ENCODE measurements at places on chromosomes 6 and 20.

DNA sequence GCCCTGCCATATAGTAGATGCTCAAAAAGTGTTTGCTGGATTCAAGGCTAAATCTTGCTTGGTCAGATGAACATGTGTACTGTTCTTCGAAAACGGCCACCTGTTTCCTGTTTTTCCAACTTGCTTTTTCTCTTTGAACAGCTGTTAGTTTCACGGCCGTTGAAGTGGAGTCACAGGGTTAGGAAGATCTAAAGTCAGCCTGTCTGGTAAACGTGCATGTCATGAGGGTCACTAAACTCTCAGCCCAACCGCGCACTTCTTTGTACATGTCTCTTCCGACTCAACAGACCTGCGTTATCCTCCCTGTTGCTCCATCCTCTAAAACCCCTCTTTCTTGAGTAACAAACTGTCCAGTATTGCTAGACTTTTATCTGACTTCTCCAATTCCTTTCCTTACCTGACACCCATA is 93.2 kb upstream of the MAN1A1 start:
- DNase-seq, result peak; percentile 90

- DNase-seq, result no peak
Observed at GRCh38 chr6:14309951-14310445, 192.4 kb downstream of the CD83 start.

GRCh38 chr6:25007269-25007699 is 71.5 kb upstream of the RIPOR2 start:
- DNase-seq, result no peak

DNA sequence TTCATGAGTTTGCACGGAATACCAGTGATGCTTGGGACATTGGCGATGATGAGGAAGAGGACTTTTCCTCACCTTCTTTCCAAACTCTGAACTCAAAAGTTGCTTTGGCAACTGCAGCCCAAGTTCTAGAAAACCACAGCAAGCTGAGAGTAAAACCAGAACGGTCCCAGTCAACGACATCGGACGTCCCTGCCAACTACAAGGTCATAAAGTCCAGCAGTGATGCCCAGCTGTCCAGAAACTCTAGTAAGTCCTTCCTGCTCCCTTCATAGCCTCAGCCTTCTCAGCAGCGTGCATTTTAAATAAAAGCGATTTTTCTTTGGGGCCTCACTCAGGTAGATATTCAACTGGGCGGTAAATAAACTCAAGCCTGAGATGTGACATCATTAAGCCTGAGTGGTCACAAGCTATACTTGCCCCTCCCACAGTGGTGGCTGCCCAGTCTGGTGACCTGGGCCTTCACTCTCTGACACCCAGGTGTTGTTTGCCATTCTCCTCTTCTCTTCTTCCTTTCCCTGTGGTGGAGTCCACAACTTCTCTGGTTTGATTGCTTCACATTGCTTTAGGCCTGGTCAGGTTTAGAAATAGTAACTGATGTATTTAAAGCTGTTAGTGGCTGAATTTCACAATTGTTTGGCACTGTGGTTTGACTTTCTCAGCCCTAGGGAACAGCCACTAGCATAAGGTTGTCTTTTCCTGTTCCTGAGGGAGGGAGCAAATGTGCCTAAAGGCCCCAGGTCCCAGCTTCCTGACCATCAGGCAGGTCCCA is 21.6 kb upstream of the TMEM217 start:
- DNase-seq, result no peak

DNA sequence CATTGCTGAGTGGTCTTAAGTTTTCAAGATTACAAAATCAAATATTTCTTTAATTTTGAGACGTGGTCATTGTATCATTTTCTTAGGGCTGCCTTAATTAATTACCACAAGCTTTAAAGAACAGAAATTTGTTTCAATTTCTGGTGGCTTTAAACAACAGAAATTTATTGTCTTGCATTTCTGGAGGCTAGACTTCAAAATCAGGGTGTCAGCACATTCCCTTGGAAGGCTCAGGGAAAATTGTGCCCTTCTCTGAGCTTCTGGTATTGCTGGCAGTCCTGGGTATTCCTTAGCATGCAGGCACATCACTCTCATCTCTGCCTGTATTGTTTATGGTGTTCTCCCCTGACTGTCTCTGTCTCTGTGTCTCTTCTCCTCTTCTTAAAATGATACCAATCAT is 76.0 kb upstream of the PCSK2 start:
- no peak for DNase-seq

DNA sequence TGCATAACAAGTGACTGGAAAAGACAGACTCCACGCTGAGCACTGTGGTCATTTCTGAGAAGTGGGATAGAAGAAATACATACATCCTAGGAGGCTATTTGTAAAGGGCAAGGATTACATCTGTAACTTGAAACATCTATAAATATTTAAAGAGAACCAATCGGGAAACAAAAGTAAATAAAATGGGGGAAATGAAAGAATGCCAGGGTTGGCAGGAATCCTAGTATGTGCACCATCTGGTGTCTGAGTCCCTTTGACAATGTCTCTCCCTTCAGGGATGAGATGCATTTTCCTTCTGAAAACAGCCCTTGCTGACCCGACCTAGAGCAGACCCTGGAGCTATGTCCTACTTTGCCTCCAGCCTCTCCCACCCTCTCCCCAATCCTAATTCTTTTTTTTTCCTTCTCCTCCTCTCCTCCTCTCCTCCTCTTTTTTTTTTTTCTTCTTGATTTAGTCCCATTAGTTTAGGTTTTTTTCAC is 53.2 kb downstream of the VSTM2L start:
- DNase-seq, result no peak

GRCh38 chr6:40743226-40743625 is 156.1 kb upstream of the LRFN2 start:
- peak; percentile 38 for DNase-seq

- DNase-seq, result no peak
Observed at GRCh38 chr6:19976411-19977129, 139.4 kb downstream of the ID4 start.

DNA sequence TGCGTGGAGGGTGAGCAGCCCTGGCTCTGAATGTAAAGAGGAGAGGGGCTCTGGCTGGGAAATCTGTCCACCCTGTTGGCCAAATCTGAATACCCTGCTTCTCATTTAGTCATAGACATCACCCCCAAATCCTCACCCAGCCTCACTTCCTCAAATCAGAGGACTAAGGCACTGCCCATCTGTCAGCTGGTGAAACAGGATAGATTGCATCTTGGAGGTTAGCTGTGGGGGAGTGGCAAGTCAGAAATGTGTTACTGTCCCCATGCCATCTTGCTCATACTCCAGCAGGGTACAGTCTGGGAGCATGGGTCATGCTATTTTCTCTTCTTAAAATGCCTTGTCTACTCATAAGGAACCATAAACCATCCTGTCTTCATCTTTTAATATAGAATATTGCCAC is 9.5 kb upstream of the DTNBP1 start:
- no peak for DNase-seq

GRCh38 chr20:3784216-3784853 is 2.2 kb downstream of the CENPB start:
- DNase-seq, result no peak

DNA sequence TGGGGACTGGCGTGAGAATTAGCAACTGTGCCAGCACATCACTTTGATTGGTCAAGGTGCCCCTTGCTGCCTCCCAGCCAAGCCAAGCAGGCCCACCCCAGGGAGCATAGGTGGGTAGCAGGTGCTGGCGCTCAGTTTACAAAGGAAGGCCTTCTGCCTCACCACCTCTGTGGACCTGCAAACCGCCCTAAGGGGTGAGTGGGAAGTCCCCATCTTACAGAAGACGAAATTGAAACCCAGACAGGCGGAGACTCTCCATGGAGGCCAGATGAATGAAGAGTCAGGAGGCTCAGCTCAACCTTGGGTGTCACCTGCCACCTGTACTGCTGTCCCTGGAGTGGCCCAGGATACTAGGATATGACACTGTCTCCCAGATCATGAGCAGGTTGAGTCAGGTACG is 21.5 kb upstream of the MAS1L start:
- no peak for DNase-seq

DNA sequence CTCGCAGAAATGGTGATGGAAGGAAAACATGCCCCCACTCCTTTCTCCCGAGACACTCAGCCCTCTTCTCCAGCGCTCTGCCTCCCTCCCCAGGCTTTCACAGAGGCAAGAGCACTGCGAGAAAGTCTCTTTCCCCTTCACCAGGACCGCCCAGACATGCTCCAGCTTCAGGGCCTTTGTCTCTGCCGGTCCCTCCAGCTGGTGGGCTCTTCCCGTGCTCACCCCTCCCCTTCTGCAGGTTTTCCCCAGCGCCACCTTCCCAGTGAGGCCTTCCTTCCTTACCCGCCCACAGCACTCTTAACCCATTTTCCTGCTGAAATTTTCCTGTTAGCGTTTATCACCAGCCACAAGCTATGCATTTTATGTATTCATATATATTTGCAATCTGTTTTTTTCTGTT is 86.2 kb downstream of the TFAP2C start:
- DNase-seq, result no peak

- DNase-seq, result no peak
Observed at GRCh38 chr20:12956303-12956702, 52.5 kb upstream of the SPTLC3 start.

Measured in SJCRH30 (cell line).